Caco-2 (cell line): ENCODE measurements at places on chromosomes 3 and 15. TPM values are rescaled to one million over a fixed set of nuclear protein-coding genes. Genes with fewer than 3 reads are reported as not detected.

CAMKV gene
- total RNA-seq = 13.1 and 15.6 TPM in 2 replicates

CTXND1 gene
- 0.05 and 0.14 TPM in 2 replicates for total RNA-seq

OSBPL10 gene
- 71.2 and 79.5 TPM in 2 replicates for total RNA-seq

PRICKLE2 gene
- 4.2 and 6.0 TPM in 2 replicates for total RNA-seq

SPATA12 gene
- 0.16 TPM in 1 of 2 replicates, not detected in the other for total RNA-seq

CCDC33 gene
- total RNA-seq = not detected in 2 replicates

TMEM158 gene
- total RNA-seq = 0.70 and 0.82 TPM in 2 replicates

ARL6IP5 gene
- total RNA-seq = 31.2 and 32.1 TPM in 2 replicates

DAG1 gene
- total RNA-seq = 154 and 177 TPM in 2 replicates

GOLGA6L7 gene
- total RNA-seq = not detected in 2 replicates

FILIP1L gene
- 15.5 and 22.7 TPM in 2 replicates for total RNA-seq

CAMK2N2 gene
- total RNA-seq = 0.46 and 0.66 TPM in 2 replicates

GPR15 gene
- not detected in 2 replicates for total RNA-seq

POC1A gene
- 28.3 and 32.2 TPM in 2 replicates for total RNA-seq

RAD51 gene
- total RNA-seq = 37.8 and 47.0 TPM in 2 replicates

MORC1 gene
- total RNA-seq = not detected in 2 replicates

CFAP161 gene
- not detected in 2 replicates for total RNA-seq

PRSS50 gene
- not detected in 2 replicates for total RNA-seq

SHC4 gene
- total RNA-seq = not detected in 2 replicates

GOLGA8O gene
- not detected in 2 replicates for total RNA-seq

RRP9 gene
- 39.1 and 43.0 TPM in 2 replicates for total RNA-seq

COPS2 gene
- 83.8 and 85.4 TPM in 2 replicates for total RNA-seq

GOLGA6D gene
- total RNA-seq = not detected in 2 replicates

GRAMD2A gene
- 1.2 and 2.0 TPM in 2 replicates for total RNA-seq

IRAK2 gene
- 3.8 and 4.2 TPM in 2 replicates for total RNA-seq

PLD1 gene
- total RNA-seq = 5.3 and 5.5 TPM in 2 replicates

CILP gene
- total RNA-seq = not detected in 2 replicates
